ENCODE measurements at places on chromosomes 2 and 18.

DNA sequence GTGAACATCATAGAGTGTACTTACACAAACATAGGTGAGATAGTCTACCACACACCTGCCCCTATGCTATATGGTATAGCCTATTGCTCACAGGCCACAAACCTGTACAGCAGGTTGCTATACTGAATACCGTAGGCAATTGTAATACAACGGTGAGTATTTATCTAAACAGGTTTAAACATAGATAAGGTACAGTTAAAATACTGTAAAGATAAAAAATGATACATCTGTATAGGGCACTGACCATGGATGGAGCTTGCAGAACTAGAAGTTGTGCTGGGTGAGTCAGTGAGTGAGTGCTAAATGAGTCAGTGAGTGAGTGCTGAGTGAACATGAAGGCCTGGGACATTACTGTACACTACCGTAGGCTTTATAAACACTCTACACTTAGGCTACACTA is 267.0 kb upstream of the HS6ST1 start:
- DNase-seq = peak; percentile 63

- DNase-seq = no peak
Observed at GRCh38 chr2:33220533-33220932, 255.9 kb upstream of the RASGRP3 start.

- DNase-seq = no peak
Observed at GRCh38 chr2:178478130-178478438, 316 bp downstream of the FKBP7 start.

DNA sequence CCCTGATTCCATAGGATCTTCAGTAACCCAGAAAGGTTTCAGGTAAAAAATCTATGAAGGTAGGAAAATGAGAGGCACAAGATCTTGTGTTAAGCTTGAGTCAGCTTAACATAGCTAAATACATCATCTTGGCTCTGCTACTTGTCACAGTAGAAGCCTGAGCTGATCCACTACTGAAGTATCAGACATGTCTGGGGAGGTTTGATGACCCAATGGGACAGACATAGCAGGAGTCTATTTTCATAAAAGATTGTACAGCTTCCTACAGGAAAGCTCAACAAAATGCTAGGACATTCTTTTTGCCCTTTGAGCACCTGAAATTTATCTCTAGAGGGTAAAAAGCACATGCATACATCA is 84.3 kb upstream of the FSHR start:
- no peak for DNase-seq

- peak; percentile 39 for DNase-seq
Observed at GRCh38 chr2:162072181-162072702, 1.8 kb downstream of the DPP4 start.

DNA sequence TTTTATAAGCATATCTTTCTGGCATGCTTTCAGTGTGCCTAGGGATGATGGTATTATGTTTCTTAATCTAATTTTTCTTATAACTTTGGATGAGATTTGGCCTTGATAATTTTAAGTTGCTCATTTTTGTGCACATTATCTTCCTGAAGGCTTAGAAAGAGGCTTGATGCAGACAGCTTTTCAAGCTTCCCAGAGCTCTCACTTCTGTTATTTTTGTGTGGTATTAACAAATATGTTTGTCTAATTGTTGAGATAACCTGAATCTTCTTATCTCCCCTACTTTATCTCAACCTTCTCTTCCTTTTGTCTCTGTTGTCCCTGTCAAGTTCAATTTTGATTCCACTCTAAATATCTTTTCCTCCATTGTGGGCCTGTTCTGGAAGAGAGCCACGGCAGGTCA is 113.2 kb upstream of the LRRTM1 start:
- no peak for DNase-seq

GRCh38 chr18:79445696-79446561 is 50.2 kb downstream of the NFATC1 start:
- DNase-seq = no peak

DNA sequence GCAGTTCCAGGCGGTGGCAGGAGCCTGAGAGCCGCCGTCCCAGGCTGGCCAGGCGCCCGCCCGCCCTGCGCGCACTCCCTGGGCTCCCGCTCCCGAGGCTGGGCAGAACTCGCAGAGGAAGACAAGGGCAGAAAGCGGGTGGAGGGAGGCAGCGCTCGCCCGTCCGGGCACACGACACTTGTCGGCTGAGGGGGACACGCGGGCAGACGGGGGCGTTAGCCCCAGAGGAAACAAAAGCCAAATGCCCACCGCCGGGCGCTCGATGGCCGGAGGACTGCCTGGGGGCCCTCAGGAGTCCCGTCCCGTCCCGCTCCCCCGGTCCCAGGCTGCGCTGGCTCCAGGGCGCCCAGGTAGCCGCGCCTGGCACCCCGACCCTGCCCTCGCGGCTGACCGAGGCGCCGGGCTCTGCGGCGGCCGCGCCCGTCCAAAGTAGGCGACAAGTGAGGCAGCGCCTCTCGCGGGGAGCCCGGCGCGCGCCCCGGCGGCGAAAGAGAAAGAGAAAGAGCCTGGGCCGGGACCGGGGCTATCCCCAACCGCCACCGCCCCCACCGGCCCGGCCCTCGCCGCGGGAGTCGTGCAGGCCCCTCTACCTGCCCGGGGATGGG is 491 bp downstream of the L3MBTL4 start:
- no peak for DNase-seq

DNA sequence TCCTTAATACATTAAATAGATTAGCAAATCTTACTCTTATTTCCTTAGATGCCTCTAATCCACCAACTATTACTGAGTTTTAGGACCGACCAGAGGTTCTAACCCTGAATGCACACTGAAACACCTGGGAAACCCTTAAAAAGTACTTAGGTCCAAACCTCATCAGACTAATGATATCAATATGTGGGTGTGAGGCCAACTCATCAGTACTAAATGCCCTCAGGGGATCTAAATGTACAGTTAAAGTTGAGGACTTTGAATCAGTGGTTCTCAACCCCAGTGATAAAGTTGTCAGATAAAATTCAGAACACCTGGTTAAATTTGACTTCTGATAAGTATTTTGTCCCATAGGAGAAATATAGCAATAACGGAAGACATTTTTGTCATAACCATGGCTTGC is 20.9 kb downstream of the MMADHC start:
- DNase-seq = no peak

GRCh38 chr2:187985923-187986322 is 305.8 kb upstream of the GULP1 start:
- no peak for DNase-seq

DNA sequence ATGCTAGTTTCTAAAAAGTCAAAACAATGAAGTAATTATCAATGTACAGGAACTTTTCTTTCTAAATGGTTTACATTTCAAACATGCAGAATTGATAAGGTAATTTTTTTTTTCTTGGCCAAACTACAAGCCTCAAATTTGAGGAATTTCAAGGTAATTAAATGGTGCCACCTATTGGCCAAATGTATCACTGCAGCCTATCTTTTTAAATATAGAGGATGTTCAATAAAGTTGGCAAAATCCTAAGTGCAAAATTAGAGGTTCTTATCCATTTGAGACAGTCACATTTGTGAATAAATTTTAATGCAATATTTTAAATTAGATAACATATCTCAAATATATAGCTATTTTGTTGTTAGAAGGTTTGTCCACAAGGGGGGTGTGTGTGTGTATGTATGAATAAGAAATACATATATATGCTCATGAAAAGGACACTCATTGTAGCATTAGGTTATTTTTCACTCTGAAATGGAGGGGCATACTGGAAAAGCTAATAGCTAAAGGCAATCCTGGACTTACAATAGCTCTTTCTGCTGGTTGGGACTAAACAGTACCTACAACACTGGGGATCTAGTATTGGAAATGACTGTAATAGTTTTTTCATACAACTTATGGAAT is 26.2 kb downstream of the MMADHC start:
- DNase-seq = no peak

- DNase-seq = no peak
Observed at GRCh38 chr2:105143467-105144151, 97.9 kb upstream of the GPR45 start.

DNA sequence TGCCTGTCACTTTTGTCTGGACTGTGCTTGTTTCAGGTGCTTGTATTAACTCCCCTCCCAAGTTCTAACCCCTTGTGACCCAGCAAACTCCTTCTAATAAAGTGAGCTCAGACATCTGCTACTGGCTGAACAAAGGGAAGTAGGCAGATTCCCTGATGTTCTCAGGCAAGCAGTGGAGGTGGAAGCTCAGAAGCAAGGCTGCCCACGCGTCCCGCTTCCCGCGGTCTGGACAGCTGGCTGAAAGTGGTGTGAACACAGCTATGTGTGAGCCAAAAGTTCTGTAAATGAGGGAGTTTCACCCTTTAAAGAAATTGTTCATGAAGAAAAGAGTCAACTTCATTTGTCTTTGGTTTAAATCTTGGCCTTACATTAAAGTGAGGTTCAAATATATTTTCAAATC is 40.0 kb downstream of the NAPG start:
- no peak for DNase-seq

DNA sequence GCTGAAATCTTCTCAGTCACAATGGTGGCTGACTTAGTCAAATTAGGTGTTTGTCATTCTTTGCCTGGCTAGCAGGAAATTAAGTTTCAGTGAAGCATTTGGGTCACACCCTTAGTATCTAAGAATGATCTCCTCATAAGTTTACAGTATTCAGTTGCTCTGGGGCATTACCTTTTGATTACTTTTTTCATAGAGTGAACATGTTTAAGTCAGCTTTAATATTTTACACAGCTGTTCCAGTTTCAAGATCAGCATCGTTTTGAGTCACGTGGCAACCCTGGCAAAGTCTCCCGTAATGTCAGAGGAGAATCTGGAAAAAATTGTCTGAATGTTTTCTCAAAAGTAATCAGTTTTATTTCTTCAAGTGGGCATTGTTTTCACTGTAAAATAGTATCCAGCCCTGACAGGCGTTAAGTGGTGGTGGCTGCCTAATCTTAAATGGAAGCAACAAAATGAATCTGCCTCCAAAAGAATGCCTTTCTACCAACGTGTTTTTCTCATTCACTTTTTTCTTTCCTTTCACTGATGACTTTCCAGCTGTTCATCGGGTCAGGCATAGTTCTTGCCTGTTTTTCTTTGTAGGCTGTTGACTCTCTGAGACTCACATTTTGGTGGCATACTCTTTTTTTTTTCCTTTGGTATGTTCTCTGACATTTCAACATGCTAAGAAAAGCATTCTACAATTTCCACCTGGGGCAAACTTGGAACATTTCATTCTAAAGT is 319.6 kb upstream of the TCF4 start:
- DNase-seq = no peak

- DNase-seq = no peak
Observed at GRCh38 chr2:197993363-197993762, 189.0 kb downstream of the PLCL1 start.

DNA sequence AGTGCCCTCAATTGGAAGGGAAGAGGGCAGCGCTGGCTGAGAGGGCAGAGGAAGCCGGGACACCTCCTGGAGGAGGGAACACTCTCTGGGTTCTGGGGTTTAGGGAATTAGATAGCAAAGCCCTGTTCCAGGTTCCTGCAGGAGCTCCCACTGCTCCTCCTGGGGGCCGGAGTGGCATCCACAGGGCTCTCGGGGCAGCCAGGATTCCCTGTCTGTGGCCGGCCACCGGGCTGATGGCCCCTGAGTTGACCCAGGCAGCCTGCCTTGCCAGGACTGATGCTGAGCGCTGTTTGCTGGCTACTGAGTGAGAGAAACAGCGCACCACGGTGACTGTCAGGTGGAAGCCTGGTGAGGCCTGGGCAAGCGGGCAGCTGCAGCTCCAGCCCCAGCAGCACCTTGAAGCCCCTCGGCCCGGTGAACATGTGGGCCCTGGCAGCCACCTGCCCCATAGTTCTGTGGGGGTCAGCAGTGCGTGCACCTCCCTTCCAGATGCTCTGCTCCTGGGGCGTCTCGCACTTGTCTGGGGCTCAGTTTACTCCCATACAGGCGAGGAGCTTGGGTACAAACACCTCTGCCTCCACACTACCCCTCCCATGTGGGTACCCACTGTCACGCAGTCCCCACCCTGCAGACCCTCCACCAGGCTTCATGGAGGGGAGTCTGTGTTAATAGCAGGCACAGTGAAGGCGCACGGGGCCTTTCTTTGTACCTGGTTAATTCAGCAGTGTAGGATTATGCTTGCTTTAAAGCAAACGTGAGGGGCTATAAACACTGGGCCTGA is 7.7 kb upstream of the ALLC start:
- no peak for DNase-seq

DNA sequence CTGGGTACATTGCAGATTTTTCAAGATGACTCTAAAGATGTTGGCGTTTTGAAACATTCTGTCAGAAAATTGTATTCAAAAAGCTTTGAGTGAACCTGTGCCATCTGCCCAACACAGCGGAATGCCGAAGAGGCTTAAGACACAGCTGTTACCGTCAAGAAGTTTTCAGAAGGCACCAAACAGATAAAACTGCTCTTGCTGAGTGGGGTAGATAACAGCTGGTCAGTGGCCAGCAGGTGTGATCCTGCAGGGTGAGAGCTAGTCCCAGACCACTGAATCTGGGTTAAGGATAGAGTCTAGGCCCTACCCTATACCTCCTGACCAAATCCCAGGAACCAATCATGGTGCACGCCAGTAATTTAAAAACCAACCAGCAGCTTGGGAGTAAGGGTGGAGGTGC is 60.5 kb upstream of the B3GNT7 start:
- no peak for DNase-seq

DNA sequence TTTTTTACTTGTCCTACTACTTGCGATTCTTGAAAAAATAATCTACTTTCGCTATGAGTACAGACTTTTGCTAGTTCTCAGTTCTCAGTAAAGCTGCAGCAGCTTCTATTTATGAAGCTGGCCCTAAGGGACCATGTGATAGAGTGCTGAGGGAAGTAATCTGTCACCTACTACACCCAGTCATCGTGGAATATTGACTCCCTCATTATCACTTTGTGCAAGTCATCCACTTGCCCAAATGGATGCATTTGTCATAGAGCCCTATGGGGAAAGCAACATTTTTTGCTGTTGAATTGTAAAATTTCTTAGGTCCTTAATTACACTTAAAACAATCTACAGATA is 1919.8 kb downstream of the SUCLG1 start:
- no peak for DNase-seq

DNA sequence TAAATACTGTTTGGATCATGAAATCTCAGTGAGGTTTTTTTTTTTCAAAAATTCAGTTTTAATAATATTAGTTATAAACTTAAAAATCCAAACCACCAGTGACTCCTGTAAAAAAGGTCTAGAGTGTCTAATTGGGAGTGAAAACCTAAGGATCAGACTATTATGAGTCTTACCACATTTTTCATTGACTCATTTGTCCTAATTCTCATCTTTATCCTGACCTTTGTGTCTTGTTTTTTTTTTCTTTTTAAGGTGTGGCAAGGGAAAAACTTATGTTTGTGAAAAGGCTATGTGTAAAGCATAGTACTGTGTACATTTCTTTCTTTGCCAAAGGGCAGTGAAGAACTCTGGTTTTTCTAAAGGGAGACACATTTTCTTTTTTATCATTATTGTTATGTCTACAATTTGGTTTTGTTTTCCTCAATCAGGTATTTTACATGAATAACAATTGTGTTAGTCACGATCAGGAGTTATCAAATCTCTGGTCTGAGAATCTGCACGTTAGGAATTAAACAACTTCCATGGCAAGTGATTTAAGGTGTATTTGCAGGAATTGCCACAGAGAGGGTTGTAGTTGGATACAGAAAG is 52.6 kb downstream of the RHBDD1 start:
- DNase-seq = no peak

Data from amniotic stem cell (primary cell).